ENCODE measurements at places on chromosomes 4 and X.

GRCh38 chr4:140926672-140927071 is 170.5 kb upstream of the TBC1D9 start:
- no peak for DNase-seq

GRCh38 chrX:31268359-31268758 is 196.5 kb upstream of the FTHL17 start:
- no peak for DNase-seq

DNA sequence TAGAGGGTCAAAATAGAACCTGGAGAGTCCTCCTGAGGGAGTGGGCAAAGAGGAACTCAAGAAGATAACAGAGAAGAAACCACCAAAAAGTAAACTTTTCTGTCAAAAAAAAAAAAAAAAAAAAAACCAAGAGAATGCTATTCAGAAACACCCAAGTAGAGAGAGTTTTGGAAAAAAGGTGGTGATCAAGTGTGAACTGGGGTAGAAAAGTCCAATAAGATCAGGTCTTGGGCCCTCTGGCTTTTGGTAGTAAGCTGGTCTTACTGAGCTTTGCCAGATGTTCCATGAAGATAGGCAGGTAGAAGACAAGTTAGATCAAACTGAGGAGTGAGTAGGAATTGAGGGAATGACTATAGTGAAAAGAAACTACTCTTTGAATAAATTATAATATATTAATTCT is 167.5 kb downstream of the COL25A1 start:
- no peak for DNase-seq

DNA sequence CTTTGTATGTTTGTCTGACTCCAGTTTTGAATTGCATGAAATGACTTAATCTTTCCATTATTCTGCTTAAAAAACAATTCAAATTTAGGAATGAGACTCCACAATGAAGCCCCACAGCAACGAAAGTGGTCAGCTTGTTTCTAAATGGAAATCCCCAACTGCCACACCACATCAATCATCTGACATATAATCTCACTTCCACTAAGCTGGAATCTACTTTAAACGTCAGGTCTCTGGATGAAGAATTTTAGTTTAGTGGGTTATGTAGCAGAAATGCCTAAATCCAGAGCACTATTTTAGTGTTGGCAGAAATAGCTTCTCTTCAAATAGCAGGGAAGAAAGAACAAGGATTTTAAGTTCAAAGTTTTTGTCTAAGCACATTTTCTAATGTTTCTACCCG is 1.7 kb upstream of the BMP2K start:
- no peak for DNase-seq

DNA sequence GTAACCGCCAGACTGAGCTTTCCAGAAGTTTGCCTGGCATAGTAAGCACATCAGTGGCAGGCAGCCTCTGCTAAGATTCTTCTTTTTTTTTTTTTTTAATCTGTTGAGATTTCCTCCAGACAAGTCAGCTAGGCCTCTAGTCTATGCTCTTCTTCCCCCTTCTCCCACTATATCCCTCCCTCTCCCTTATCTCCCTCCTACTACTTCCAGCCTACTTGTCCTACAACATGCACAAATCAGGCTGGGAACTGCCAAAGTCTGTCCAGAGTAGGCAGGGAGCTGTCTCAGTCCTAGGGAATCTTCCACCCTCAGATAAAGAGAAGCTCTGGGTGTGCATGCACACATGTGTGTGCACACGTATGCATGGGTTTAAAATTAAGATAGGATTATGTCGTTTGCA is 49.7 kb upstream of the ARMCX2 start:
- DNase-seq = no peak

DNA sequence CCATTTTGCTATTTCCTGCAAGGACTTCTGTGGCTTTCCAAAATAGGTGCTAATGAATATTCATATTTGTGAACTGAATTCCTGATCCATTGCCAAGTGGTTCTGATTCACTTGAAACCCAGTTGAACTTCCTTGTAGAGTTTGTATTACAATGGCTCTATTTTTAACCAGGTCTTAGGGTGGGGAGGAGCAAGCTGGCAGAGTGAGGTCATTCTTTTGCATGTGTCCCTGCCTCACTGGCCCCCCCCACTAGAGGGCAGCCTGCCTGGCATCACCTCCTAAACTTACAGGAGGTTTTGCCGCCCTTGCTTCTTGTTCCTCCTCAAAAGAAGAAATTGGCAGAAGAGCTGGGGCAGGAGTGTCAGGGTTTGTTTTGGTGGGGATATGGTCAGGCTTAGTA is 10.5 kb downstream of the PTTG2 start:
- no peak for DNase-seq

GRCh38 chr4:62030958-62031357 is 830.8 kb downstream of the ADGRL3 start:
- no peak for DNase-seq

DNA sequence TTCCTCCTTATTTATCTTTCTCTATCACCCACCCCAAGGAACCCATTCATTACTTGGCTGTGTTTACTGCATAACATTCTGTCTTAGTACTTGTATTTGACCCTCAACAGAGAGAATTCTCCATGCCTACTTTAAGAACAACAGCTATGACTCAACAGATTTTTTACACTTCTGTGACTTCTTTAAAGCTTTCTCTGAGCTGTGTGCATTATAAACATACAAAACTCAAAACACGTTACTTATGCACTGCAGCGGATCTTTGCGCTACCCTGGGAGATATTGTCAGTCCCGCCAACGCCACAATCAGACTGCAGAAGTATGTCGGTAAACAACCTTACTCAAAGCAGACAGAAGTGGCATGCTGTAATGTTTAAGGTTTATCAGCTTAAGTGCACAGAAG is 35.1 kb downstream of the PRKX start:
- DNase-seq = no peak

DNA sequence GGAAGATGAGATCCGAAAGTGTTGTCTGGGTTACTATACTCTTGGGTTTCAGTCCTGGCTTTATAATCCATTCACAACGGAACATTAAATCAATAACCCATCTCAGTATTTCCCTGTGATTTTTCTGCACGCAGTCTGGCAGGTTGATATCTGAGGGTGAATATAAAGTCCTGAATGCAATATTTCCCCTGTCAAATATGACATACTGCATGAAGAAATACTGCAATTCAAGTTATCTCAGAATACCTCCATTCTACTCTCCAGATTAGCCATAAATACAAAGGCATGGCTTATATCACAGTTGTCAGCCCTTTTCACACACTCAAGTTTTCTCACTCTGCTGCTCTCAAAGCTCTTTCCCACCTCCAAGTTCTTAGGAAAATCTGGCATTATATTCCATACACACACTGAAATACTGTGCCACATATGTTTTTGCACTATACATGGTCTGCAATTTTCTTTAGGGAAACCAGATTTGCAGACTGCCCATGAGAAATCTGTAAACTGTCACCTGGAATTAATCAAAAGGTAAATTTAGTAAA is 64.7 kb downstream of the WDFY3 start:
- no peak for DNase-seq
